ENCODE measurements at places on chromosomes 11 and 22. TPM values are rescaled to one million over a fixed set of nuclear protein-coding genes. Genes with fewer than 3 reads are reported as not detected.

Gene GLB1L2
- 1.5 TPM for total RNA-seq

DNA sequence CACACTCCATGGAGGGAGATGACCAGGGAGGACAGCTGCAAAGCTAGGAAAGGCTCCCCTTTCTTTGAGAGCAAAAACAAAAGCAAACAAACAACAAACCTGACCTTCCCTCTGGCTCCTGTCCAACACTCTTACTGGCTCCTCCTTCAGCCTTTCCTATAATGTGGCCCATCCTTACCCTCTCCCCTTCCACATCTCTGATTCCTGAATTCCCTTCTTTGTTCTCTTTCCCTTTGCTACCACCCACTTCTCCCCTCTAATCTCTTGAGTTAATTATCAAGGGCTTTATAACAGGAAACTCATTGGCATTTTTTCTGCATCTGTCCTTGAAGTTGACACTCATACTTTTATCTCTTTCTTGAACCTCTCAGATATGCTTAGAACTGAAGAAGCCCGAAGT, 56.3 kb downstream of the ZNF280B start:
- no peak for DNase-seq

- DNase-seq, result no peak
Observed at GRCh38 chr22:26825960-26826935, 168.9 kb downstream of the MIAT start.

Gene MRPL49
- 26.8 TPM for total RNA-seq

All from urinary bladder (tissue), 4 donors.